Osteoblast (primary cell): ENCODE measurements at places on chromosomes 6 and 20.

DNA sequence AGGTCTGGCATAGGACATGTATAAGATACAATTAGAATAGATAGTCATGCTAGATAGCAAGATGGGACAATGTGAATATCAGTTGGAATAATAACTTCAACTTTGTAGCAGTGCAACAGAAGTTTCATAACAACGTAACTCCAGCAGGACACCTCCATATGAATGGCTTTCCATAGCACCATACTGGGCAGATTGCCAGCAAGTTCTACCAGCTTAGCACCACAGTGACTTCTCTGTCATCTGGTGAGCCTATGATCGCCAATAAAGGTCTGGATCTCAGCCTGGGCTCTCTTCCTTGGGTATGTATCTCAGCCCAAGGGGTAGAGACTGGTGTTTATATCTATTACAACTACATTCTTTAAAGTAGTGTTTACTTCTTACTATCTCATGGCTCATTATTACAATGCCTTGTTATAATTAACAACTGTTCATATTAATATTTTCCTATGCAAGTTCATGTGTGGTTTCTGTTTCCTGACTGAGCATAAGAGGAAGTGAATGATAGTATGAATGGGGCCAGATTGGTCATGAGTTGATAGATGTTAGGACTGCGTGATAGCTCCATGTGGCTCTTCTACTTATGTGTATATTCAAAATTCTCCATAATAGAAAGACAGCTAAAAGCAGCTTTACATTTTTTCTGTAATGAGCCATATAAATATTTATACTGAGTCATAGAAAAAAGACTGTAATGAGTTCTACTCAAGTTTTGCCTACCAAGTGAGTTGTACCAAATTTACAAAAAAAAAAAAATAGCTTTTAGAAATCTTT is 22.9 kb downstream of the HTR1B start:
- no peak overlapping the region for H3K4me3 ChIP-seq
- H3K27me3 ChIP-seq, result no peaks in the 10 kb centered on the region
- H3K36me3 ChIP-seq, result no peaks in the 10 kb centered on the region
- no peaks in the 10 kb centered on the region for H3K4me1 ChIP-seq

GRCh38 chr6:4736371-4736873 is 39.8 kb upstream of the CDYL start:
- H3K27me3 ChIP-seq, result peaks cover 3% of the 10 kb centered on the region
- H3K27ac ChIP-seq, result no peak overlapping the region
- no peaks in the 10 kb centered on the region for H3K36me3 ChIP-seq
- H3K4me1 ChIP-seq, result peaks cover 14% of the 10 kb centered on the region
- DNase-seq, result no peak

GRCh38 chr20:44646641-44647274 is 4.7 kb downstream of the ADA start:
- no peaks in the 10 kb centered on the region for H3K36me3 ChIP-seq
- no peak overlapping the region for H3K27ac ChIP-seq
- H3K4me1 ChIP-seq, result peaks cover 40% of the 10 kb centered on the region
- no peaks in the 10 kb centered on the region for H3K27me3 ChIP-seq
- no peak overlapping the region for H3K4me3 ChIP-seq

DNA sequence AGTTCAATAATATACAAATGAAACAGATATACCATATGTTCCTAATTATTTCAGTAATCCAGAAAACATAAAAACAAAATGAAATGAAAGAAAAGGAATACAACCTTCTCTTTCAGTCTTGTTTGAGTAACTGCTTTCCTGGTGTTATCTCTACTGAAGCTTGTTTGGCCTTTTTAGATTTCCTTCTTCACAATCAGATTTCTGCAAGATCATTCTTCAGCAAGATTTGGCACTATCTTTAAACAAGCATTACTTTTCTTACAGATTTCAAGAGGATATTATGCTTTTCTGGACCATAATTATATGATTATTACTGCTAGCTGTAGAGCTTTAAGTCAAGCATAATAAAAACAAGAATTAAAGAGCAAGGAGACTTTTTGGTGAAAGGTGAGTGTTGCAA is 120.2 kb downstream of the MYB start:
- H3K4me3 ChIP-seq, result no peak overlapping the region
- no peaks in the 10 kb centered on the region for H3K27me3 ChIP-seq
- DNase-seq, result no peak

- no peak overlapping the region for H3K4me3 ChIP-seq
- no peak for DNase-seq
- no peaks in the 10 kb centered on the region for H3K27me3 ChIP-seq
- H3K36me3 ChIP-seq, result no peaks in the 10 kb centered on the region
Measured at GRCh38 chr6:159577564-159577963, 115.5 kb downstream of the SOD2 start.

DNA sequence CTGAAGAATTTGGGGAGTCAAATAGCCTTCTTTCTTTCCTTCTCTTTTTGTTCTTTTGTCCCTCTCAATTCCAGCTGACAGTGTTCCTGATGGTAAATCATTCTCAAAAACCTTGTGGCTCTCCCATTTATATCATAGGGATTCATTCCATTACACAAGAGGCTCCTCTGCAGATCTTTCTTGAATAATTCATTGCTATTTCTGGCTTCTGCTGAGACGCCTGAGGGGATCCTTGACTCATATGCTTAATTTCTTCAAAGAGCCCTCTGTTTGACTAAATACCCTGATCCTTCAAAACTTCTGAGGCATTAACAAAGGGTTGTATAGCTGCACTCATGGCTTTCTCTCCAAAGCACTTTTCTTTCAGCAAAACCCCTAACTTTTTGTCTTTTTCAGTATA is 289.3 kb downstream of the FARS2 start:
- H3K4me3 ChIP-seq, result no peak overlapping the region
- H3K27ac ChIP-seq, result no peak overlapping the region
- no peaks in the 10 kb centered on the region for H3K4me1 ChIP-seq
- H3K36me3 ChIP-seq, result no peaks in the 10 kb centered on the region
- no peak for DNase-seq
- H3K27me3 ChIP-seq, result no peaks in the 10 kb centered on the region

- H3K36me3 ChIP-seq, result no peaks in the 10 kb centered on the region
- H3K4me3 ChIP-seq, result no peak overlapping the region
- peak; percentile 21 for DNase-seq
Measured at GRCh38 chr6:46715141-46715540, 20.0 kb downstream of the PLA2G7 start.

- H3K27ac ChIP-seq, result no peak overlapping the region
- no peaks in the 10 kb centered on the region for H3K27me3 ChIP-seq
- H3K36me3 ChIP-seq, result no peaks in the 10 kb centered on the region
Measured at GRCh38 chr20:17765584-17765983, 65.8 kb downstream of the BANF2 start.
